ENCODE measurements at places on chromosomes 6 and 20.

GRCh38 chr6:27870291-27870870 lies 41.8 kb downstream of the OR2B2 start:
- no peak for DNase-seq

DNA sequence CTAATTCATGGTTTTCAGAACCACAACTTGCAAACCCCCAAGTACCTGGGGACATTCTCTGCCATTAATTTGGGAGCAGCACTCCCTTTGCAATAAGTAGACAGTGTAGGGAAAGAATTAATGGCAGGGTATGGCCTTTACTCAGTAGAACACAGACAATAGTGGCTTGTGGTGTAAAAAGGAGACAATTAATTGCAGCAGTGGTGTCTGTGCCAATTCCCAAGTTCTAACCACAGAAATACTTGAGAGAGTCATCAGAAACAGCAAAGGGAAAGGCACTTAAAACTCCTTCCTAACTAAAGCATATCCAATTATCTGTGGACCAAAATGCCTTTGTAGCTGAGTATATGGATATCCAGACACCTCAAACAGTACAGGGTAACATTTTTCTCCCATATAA lies 257.6 kb upstream of the POU3F2 start:
- no peak for DNase-seq

DNA sequence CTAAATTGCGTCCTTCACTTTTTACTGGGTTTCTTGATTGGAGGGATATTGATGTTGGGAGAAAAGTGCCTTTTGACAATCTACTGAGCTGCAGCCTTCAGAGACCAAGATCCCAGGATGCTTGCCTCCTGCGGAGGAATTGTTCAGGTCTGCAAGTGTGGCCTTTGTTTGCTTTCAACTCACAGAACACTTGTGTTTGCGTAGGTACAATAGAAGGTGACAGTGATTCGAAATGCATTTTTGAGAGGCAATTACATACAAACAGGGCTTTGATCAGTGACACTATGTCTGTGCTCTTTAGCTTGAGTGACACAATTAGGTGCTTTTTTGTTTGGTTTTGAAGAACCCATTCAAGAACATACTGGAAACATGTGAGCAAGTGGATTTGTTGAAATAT lies 600.6 kb downstream of the QKI start:
- DNase-seq = no peak

DNA sequence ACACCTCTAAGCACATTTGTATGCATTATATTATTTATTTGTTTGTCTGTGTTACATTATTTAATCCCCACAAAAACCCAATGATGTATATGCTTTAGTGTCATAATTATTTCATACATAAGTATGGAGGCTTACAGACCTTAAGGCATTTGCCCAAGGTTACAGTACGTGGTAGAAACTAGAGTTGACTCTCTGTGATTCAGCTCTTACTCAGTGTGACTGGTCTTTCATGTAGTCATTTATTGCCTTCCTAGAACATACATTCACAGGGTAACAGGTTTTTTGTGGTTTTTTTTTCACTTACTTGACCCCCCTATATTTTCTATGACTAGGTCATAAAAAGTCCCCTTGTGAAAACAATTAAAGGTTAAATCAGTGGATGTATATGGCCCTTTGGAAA lies 566.8 kb downstream of the TFAP2A start:
- DNase-seq = no peak

GRCh38 chr20:40754339-40754943 lies 65.4 kb upstream of the MAFB start:
- DNase-seq = no peak

- DNase-seq = no peak
Observed at GRCh38 chr6:75602246-75603105, 796 bp downstream of the SENP6 start.

- no peak for DNase-seq
Observed at GRCh38 chr6:135410856-135411255, 86.7 kb downstream of the AHI1 start.

GRCh38 chr20:43722153-43722505 lies 4.7 kb downstream of the GTSF1L start:
- DNase-seq = no peak

- no peak for DNase-seq
Observed at GRCh38 chr20:35319871-35320197, 27.6 kb upstream of the FAM83C start.

- no peak for DNase-seq
Observed at GRCh38 chr20:57491373-57491772, 33.6 kb downstream of the CTCFL start.

DNA sequence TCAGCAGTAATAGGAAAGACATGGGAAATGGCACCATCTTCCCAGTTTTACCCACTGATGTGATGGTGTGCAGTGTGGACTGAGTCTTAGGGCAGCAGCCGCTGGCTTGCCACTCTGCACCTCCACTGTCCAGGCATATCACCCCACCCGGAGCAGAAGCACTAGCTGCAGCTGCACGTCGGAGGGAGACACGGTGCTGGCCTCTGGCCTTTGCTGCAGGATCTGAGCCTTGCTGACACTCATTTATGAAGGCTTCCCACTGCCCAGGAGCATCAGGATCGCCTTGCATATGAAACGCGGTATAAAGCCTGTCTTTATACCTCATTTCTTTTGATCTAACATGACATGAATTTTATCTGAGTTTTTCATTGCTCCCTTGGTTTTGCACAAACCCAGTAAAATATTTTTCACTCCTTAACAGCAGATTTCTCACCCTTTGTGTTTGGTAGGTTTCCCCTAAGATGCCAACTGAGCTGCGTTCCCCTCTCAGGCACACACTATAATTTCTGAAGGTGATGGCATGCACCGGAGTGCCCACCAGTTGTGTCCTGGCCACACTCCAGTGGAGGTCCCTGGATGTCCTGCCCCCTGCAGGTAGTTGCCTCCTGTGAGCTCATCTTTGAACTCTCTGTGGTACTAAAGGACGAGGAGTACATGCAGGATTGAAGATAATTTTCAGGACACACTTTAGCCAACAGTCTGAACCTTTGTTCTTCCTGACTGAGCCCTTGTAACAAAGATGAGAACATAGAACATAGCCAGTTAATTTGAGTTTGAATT lies 9.0 kb upstream of the EXOC2 start:
- DNase-seq = no peak

- no peak for DNase-seq
Observed at GRCh38 chr6:156027248-156027626, 571.6 kb upstream of the NOX3 start.

DNA sequence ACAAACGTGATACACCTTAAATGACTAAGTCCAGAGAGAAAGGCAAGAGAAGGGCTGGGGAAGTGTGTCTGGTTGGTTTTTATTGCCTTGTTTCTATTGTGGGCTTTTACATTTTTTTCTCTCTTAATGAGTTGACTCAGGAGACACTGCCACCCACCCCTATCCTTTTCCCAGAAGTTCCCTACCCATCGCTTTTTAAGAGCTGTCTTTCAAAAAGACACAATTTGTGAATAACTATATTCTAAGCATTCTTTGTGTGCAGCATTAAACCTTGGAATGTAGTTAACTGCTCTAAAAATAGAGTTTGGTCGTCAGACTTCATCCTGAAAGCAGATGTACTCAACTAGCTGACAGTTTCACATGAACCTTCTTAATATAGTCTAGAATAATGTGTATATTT lies 174.9 kb downstream of the ISM1 start:
- DNase-seq = no peak

DNA sequence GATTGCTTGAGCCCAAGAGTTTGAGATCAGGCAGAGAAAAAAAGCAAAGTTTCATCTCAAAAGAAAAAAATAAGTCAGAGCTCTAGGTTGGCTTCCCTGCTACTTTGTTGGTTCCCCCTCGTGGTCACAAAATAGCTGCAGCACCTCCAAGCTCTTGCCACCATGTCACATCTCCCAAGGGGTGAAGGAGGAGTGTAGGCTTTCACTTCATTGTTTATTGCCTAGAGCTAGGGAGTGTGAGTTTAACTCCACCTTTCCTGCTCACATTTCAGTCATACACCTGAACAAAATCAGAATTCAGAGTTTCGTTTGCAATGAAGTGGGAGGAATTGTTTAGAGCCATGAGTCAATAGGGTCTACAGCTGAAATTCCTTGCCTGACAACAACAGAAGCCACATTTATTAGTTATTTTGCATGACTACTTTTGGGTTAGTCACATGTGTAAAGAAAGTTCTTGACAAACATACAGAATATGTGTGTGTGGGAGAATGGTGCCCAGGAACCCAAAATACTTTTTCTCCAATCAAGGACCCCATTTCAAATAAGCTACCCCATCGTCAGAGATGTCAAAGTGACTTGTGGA lies 56.2 kb upstream of the UFL1 start:
- no peak for DNase-seq

- DNase-seq = no peak
Observed at GRCh38 chr20:57788936-57789613, 79.3 kb upstream of the PMEPA1 start.

DNA sequence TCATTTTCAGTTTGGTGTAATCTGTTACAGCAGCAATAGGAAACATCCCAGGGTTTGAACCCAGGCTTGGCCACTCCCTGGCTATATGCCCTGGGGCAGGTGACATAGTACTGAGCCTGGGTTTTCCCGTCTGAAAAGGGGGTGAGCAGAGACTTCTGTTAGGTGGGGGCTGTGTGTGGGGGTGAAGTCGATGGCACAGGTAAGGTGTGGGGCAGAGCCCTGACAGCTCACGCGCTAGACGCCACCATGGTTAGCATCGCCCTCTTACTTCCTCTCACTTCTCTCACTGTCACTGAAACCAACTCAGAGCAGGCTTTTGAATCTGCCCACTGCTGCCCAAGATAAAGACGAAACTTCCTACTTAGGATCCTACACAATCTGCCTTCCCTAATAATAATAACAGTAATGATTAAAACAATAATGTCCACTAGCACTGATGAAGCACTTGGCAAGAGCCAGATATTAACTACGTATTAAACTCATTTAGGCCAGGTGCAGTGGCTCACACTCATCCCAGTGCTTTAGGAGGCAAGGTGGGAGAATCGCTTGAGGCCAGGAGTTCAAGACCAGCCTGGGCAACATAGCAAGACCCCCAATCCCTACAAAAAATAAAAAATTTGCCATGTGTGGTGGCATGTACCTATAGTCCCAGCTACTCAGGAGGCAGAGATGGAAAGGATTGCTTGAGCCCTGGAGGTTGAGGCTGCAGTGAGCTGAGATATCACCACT lies 117.9 kb upstream of the PTPN1 start:
- DNase-seq = no peak

- no peak for DNase-seq
Observed at GRCh38 chr6:5379647-5380242, 118.4 kb downstream of the FARS2 start.

DNA sequence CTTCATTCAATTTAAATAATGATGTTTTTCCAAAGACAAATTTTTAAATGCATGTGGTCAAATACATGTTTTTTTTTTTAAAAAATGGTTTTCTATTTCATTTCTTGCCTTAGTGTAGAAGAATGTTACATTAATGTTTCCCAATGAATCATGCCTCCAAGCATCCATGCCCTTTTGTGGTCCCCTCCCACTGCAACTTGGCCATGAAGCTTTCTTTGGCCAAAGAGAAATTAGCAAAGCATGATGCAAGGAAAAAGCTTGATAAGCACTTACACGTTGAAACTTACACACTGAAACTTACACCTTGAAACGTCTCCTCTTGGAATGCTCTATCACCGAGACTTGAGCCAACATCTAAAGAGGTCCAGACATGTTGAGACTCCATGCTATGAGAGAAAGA lies 93.0 kb upstream of the ELOVL5 start:
- DNase-seq = no peak

GRCh38 chr20:10848810-10849370 lies 175.1 kb upstream of the JAG1 start:
- DNase-seq = no peak

- DNase-seq = no peak
Observed at GRCh38 chr6:114419175-114419574, 76.4 kb upstream of the HS3ST5 start.

- no peak for DNase-seq
Observed at GRCh38 chr6:158387578-158387977, 75.3 kb downstream of the TULP4 start.

DNA sequence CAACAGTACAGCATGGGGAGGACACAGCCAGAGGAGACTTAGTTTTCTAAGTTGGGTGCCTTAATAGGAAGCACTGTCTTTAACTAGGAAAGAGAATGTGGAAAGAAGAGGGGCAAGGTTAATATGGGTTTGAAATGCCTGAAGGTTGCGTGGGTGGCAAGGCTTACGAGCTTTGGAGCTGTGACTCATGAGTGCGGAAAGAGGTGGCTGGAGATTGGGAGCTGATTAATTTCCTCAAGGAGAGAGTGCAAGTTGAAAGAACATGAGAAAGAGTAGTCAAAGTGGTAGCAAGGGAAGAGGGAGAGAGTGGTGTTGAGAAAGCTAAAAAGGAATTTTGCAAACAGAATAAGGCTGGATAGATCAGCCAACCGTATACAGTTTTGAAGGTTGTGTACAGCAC lies 315.1 kb upstream of the PRND start:
- no peak for DNase-seq

DNA sequence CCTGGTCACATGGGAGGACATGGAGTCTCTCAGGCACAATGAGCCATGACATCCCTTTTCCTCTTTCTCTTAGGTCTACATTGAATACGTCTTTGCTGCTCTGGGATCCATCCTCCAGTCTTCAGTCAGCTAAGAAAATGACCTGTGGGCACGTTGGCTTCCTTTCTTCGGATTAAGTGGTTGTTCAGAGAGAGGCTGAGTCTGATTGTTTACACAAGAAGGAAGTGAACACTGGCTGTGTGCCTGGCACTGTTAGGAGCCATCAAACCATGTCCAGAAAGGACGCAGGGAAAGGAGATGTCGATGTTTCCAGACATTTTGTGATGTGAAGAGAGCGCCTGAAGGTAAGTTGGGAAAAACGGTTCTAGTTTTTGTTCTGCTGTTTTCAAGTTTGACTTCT lies 309.9 kb upstream of the CDYL start:
- no peak for DNase-seq

DNA sequence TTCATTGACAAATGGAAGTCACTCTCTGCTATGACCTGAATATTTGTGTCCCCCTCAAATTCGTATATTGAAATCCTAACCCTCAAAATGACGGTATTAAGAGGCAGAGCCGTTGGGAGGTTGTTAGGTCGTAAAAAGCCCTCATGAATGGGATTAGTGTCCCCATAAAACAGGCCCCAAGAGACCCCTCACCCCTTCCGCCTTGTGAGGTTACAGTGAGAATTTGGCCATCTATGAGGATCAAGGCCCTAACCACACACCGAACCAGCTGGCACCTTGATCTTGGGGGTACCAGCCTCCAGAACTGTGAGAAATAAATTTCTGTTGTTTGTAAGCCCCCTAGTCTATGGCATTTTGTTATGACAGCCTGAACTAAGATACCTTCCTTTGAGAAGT lies 52.5 kb upstream of the SLC22A16 start:
- no peak for DNase-seq

GRCh38 chr6:38310061-38310460 lies 329.7 kb downstream of the BTBD9 start:
- peak; percentile 29 for DNase-seq

GRCh38 chr6:134117409-134117808 lies 65.0 kb upstream of the SLC2A12 start:
- DNase-seq = no peak

DNA sequence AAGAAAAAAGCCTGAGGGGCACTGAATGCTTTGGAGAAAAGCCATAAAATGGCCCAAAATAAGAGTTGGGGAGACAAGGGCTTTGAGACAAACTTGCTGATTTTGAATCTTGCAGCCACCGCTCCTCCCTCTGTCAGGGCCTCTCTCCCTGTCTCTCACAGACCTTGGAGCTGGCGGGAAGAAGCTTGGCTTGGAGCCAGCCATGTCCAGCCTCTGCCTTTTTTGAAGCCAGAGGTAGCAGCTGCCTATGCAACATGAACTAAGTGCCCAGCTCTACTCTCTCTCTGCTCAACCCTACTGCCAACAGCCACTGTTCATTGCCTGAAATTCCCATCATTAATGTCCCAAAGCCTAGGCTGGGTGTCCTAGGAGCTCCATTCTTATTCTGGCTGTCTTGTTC lies 63.7 kb upstream of the CTNNBL1 start:
- DNase-seq = no peak
